Osteocyte (in vitro differentiated cells): ENCODE measurements at places on chromosomes 4 and X. TPM values are rescaled to one million over a fixed set of nuclear protein-coding genes. Genes with fewer than 3 reads are reported as not detected.

- peak; percentile 83 for DNase-seq
These were observed 24.6 kb upstream of the PDLIM3 start for GRCh38 chr4:185559915-185560281.

DNA sequence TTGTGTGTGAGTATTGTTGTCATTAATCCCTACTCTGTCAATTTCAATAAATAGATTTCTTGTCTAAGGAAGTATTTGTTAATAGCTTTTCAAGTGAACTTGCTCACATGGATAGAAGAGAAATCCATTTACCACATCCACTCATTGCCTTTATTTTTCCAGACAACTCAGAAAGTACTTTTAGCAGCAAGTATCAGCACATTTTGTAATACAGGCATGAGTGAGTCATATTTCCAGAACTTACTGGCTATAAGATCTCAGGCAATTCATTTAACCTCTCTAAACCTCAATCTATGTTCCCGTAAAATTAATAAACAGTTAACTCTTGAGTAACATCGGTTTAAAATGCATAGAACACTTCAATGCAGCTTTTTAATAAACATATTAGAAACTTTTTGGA lies 317.9 kb upstream of the PCDH7 start:
- DNase-seq: no peak

- no peak for DNase-seq
These were observed 37.0 kb upstream of the HERC5 start for GRCh38 chr4:88419874-88420273.

DNA sequence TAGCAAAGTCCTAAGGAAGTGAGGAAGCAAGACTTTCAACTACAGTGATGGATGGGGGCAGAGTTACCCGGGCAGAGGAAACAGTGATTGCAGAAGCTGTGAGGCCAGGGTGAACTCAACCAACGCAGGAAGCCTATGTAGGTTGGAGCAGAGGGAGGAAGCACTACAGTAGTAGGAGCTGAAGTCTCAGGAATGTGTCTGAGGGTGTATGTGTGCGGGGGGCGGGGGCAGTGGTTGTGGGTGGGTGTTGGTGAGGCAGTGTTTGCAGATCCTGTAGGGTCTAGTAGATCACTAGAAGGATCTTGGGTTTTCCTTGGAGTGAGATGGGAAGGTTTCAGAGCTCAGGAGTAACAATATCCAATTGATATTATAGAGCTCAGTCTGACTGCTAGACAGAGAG lies 9.9 kb upstream of the MID1 start:
- no peak for DNase-seq

GRCh38 chr4:17316566-17316965 lies 195.3 kb downstream of the QDPR start:
- no peak for DNase-seq

- no peak for DNase-seq
These were observed 126.1 kb downstream of the AFF1 start for GRCh38 chr4:87060957-87061356.

GRCh38 chrX:150664290-150664689 lies 28.9 kb upstream of the MTMR1 start:
- DNase-seq: peak; percentile 88

- no peak for DNase-seq
These were observed 11.1 kb downstream of the MAEA start for GRCh38 chr4:1300466-1301455.

The CNGA1 gene
- not detected in 2 replicates for total RNA-seq
